ENCODE measurements at places on chromosomes 3 and 15. TPM values are rescaled to one million over a fixed set of nuclear protein-coding genes. Genes with fewer than 3 reads are reported as not detected.

Gene KCNAB1
- total RNA-seq, result not detected

Gene NEK10
- total RNA-seq, result 0.34 TPM

Gene LNP1
- 1.3 TPM for total RNA-seq

Gene MESP2
- total RNA-seq, result not detected

Gene ARGFX
- total RNA-seq, result not detected

Gene ZNF609
- total RNA-seq, result 34.1 TPM

Gene IL17RE
- total RNA-seq, result 1.3 TPM

Gene ADAMTS17
- total RNA-seq, result 1.4 TPM

Gene LMAN1L
- total RNA-seq, result not detected

Gene RTP4
- 1.9 TPM for total RNA-seq
